ENCODE measurements at places on chromosomes 2 and 18.

- DNase-seq: no peak
Measured at GRCh38 chr2:199602271-199602895, 144.6 kb upstream of the SATB2 start.

DNA sequence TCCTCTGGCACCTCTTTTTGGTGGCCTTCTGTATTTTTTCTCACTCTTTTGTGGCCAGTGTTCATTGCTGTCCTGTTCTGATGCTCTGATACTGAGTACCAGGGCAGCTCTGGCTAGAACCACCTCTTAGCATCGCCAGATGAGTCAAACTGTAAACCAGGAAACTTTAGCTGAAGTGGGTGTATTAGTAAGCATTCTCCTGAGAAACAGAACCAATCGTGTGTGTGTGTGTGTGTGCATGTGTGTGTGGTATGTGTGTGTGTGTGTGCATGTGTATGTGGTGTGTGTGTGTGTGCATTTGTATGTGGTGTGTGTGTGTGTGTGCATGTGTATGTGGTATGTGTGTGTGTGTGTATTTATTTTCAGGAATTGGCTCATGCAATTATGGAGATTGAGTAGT is 166.3 kb upstream of the SKOR2 start:
- DNase-seq: no peak

- no peak for DNase-seq
Measured at GRCh38 chr2:38925982-38926381, 36.3 kb downstream of the ARHGEF33 start.

- DNase-seq: no peak
Measured at GRCh38 chr2:99644419-99644787, 154.6 kb upstream of the REV1 start.

DNA sequence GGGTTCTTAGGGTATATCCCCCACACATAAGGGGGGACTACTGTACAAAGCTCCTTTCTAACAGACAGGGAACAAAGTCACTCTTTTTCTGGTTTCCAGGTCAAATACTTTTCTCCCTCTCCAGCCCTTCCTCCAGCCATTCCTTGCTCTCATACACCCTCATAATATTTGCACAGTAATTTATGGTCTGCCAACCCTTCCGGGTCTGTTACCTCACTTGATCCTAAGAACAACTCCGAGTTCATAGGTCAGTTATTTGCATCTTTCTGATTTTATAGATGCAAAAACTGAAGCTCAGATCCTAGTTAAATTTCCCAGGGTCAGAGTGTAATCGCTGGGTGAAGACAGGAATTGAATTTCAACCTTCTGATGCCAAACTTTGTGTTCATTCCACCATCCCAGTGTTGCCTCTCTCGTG is 14.8 kb upstream of the MATN3 start:
- DNase-seq: no peak

DNA sequence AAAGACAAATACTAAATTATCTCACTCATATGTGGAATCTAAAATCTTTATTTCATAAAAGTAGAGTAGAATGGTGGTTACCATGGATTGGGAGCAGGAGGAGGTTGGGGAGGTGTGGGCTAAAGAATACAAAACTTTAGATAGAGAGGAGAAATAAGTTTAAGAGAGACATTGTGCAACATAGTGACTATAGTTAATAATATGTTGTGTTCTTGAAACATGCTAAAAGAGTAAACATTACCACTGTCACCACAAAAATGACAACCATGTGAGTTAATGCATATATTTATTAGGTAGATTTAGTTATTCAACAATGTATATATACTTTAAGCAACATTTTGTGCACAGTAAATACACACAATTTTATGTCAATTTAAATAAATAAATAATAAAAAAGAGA is 128.5 kb upstream of the COL3A1 start:
- DNase-seq: peak; percentile 13

DNA sequence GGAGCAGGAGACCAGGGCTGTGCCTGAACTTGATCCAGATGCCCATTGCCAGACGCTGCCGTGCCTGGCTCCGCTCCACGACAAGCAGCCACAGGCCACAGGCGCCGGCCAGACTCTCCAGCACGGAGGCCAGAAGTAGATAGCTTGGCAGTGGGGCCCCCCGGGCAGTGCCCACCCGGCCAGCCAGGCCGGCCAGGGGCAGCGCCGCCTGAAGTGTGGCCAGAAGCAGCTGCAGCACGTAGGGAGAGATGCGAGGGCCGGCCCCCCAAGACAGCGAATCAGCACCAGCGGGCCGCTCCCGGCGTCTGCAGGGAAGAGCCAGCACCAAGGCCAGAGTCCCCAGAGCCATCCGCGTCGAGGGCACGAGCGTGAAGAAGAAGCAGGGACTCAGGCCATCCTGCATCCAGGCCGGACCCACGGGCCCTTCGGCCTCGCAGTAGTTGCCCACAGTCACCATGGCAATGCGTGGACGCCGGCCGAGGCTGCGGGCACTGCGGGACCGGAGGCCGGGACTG is 484 bp downstream of the ABCB6 start:
- DNase-seq: peak; percentile 45
